ENCODE measurements at places on chromosomes 2 and 18.

DNA sequence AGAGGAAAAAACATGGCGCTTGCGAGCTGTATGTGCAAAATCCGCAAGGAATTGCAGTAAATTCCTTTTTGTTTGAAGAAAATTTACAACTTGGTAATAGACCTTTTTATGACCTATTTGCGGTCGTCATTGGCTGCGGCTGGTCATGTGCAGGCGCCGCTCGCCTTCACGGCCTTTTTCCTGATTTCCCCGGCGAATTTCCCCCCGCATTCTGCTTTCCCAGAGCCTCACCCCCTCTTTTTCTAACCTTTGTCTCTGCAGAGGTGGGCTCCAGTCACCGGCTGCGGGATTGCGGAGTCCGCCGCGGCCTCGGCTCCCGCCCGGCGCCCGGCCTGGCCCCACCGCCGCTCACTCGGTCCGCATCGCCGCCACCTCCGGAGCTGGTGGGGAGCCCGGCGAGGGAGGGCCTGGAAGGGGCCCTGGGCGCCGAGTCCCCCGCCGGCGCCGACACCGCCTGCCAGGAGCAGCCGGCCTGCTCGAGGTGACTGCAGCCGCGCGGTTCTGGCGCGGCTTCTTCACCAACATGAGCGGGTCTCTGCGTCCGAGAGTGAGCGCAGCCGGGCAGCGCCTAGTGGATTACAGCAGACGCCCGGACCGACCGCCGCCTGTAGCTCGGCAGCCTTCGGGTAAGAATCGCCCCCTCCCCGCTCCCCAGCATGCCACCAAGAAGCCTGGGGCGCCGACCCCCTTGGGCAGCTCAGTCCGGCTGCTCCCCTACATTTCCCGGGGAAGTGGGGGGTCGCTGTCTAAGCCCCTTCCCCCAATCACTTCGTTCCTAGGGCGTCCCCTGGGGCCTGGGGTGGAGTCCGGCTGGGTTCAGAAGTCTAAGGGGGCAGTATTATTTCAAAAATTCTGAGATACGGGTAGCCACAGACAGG, 7.1 kb downstream of the HOXD8 start:
- no peak for DNase-seq

DNA sequence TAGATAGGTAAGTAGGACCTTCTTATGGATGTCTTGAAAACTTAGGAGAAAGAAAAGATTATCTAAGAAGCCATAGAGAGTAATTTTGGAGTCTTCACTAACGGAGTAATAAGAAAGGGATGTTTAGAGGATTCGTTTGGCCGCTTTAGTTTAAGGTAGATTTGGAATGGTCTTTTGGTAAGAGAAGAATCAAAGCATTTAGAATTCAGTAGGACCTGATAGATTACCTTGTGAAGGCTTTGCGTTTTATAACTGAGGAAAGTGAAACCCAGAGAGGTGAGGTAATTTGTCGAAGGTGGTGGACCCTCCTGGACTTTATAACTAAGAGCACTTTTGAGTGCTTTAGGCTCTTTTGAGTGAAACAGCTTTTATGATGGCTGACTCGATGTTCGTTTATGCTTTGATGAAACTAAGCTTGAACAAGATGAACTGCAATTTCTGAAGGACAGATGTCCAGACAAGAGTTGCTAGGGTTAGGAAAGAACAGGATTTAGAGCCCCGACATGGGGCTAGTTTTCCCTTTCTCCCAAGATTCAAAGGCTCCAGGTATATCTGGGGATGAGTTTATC, 1.3 kb downstream of the MYL12B start:
- DNase-seq, result no peak

GRCh38 chr2:169362118-169362893, at the start of gene LRP2:
TSS of gene LRP2 (minus strand) at chr2:169362534. CDS start at chr2:169362399, 135 bp downstream.
- DNase-seq, result no peak

DNA sequence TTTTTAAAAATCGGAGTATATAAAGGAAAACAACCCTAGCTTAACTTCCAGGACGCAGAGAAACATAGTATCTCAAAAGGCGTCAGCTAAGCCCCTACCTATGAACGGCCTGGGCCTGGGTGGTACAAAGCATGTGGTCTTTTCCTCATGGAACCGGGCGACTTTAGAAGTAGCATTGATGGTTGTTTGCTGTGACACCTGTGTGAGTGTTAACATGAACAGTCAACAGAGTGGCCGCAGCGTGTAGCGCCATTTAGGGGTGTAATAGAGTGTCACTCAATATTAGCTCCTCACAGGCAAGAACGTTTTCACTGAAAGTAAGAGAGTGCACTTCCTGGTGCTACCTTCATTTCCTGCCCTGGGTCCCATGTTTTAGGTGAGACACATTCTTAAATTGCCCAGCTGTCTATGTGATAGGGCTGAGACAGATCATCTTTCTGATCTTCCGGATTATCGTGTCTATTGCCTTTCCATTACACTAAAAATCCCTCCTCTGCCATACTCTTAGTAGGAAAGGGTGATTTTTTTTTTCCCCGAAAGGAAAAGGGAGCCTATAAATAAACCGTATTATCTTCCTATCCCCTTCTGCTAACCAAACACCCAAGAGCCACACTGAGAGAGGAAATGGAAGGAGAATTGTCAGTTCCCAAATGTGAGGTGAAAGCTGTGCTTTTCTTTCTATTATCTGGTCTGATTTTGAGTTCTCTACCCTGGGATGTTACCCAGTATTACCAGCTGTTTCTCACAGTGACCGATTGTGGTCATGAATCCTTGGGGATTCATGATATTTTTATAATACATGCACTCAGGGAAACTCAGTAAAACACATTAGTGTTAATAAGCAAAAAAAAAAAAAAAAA, 1.3 kb downstream of the GORASP2 start:
- DNase-seq, result peak; percentile 48

Measured in NCI-H2081 treated with DMSO at 0.1 percent for 48 hours (cell line).